T-helper 1 cell (primary cell): ENCODE measurements at places on chromosomes 11 and 22.

GRCh38 chr11:1204381-1205101, 18.3 kb upstream of the MUC5B start:
- DNase-seq = no peak

DNA sequence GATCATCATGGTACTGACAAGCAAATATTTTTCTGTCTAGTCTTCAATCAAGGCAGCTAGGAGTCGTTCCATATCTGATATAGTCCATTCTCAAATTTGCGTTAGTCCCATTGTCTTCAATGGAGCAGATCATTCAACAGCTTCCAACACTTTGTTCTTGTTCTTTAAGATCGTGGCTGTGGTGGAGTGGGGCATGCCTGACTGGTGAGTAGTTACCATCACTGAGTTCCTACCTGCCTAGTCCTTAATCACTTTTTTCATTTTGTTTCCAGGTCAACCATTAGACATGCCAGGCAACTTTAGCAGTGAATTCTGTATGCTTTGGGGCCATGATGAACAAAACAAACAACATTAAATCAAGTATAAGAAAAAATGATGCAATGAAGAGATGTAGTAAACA, 693.1 kb upstream of the KIRREL3 start:
- DNase-seq = no peak

DNA sequence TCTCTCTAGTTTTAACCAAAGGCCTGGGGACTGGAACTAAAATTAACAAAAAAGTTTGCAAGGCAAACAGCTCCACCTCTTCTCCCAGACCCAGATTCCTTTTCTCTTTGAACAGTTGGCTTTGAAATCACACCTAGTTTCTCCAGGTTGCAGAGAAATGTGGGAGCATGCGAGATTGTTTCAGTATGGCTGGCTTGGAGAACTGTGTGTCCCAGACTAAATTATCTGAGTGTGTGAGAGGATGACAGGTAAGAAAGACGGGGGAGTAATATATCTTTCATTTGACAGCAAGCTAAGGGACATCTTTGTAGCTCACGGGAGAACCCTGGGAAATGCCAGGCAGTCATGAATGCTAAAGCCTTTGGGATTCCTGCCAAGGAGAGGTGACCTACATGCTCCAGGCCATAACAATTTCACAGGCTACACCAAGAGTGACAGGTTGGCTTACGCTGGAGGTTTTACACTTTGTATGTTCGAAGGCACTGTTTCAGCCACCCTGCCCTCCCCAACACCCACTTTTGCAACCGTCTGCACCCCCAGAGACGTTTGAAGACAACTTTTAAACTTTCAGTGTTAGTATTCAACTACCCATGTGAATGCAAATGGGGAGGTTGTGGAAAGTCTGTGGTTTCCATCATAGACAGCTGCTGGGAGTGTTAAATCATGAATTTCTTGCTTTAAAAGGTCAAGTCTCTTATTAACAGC, 109.3 kb upstream of the SNX19 start:
- no peak for DNase-seq

- DNase-seq = no peak
Measured at GRCh38 chr11:119100246-119100970, 1.2 kb downstream of the DPAGT1 start.

GRCh38 chr11:69923641-69924307, 104.6 kb upstream of the FGF3 start:
- DNase-seq = no peak

- DNase-seq = no peak
Measured at GRCh38 chr11:96361778-96362177, 18.8 kb upstream of the MAML2 start.

- no peak for DNase-seq
Measured at GRCh38 chr11:128210148-128210940, 377.0 kb downstream of the ETS1 start.

- DNase-seq = no peak
Measured at GRCh38 chr22:41247703-41248102, 7.0 kb upstream of the CHADL start.

- DNase-seq = no peak
Measured at GRCh38 chr11:99773646-99774045, 752.9 kb downstream of the CNTN5 start.

DNA sequence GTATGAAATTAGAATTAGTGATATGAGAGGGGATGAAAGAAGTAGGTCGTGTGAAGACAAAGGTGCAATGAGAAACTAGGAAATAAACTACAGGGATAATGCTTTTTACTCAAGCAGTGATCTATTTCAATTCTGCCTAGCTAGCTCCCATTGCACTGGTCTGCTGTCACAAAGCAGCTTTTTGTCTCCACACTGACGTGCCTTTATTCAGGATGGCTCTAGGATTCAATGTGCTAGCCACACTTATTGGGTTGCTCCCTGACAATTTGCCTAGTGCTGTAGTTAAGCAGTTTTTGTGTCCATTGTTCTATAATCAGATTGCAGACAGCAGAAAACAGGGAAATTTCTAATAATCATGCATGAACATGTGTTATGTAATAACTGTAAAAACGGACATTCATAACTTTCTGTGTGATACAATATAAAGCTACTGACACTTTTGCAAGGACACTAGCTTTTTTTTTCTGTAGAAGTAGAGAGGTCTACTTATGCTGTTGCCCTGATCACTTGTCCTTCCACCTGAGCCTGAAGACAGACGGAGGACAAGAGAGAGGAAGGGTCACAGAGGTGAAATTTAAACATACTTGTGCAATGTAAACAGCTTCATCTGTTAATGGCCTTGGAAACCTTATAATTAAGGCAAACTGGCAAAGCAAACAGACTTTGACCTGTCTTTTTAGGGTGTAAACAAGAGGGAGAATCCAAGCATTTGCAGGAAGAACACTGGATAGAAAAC, 269.6 kb downstream of the LRRC4C start:
- no peak for DNase-seq

GRCh38 chr11:33976495-33977199, 74.9 kb upstream of the CAPRIN1 start:
- no peak for DNase-seq

- no peak for DNase-seq
Measured at GRCh38 chr11:59551659-59552521, 40.6 kb downstream of the OR4D9 start.
